ENCODE measurements at places on chromosomes 7 and 10. TPM values are rescaled to one million over a fixed set of nuclear protein-coding genes. Genes with fewer than 3 reads are reported as not detected.

- no peaks in the 10 kb centered on the region for H3K27me3 ChIP-seq
- no peak for DNase-seq
- H3K4me3 ChIP-seq, result no peak overlapping the region
These were observed 31.6 kb upstream of the KNDC1 start for GRCh38 chr10:133128126-133129070.

GRCh38 chr7:19062216-19062615 lies 55.2 kb downstream of the TWIST1 start:
- no peak for DNase-seq

- H3K27me3 ChIP-seq, result no peaks in the 10 kb centered on the region
- H3K4me3 ChIP-seq, result no peak overlapping the region
- no peak for DNase-seq
- no peaks in the 10 kb centered on the region for H3K4me1 ChIP-seq
These were observed 180.7 kb upstream of the GPR26 start for GRCh38 chr10:123485341-123485960.

The C7orf33 gene
- not detected for total RNA-seq

The HOXA6 gene
- total RNA-seq, result 5.0 TPM

The EEPD1 gene
- total RNA-seq, result 11.8 TPM

- H3K4me1 ChIP-seq, result peaks cover 36% of the 10 kb centered on the region
- peak; percentile 79 for DNase-seq
- peak overlapping the region; percentile 7 for H3K27ac ChIP-seq
- H3K4me3 ChIP-seq, result no peak overlapping the region
- H3K27me3 ChIP-seq, result no peaks in the 10 kb centered on the region
- H3K36me3 ChIP-seq, result no peaks in the 10 kb centered on the region
These were observed 184.0 kb upstream of the INHBA start for GRCh38 chr7:41886901-41887311.

All from left lung (tissue), 14 donors.